ENCODE measurements at places on chromosomes 2 and 18.

- peak overlapping the region; percentile 89 for H3K27ac ChIP-seq
- H3K4me1 ChIP-seq = peaks cover 12% of the 10 kb centered on the region
- no peak for DNase-seq
Observed at GRCh38 chr2:32357318-32358110, 691 bp downstream of the BIRC6 start.

DNA sequence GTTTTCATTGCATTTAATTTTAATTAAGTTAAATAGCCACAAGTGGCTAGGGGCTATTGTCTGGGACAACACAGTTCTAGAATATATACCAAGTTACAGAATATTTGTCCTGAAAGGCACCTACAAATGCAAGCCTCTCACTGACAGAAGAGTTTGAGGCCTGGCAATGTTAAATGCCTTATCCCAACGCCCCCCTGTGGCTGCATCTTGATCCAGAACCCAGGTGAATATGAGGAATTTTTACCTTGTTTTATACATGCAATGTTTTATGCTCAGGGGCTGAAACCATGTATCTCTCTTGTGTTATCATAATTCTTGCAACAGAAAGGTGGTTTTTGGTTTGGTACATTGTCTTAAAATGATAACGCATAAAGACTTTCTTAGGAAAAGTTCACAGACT is 71.8 kb upstream of the SEC11C start:
- H3K36me3 ChIP-seq = no peaks in the 10 kb centered on the region
- H3K27ac ChIP-seq = no peak overlapping the region
- H3K4me3 ChIP-seq = no peak overlapping the region
- H3K4me1 ChIP-seq = peaks cover 3% of the 10 kb centered on the region
- no peak for DNase-seq

DNA sequence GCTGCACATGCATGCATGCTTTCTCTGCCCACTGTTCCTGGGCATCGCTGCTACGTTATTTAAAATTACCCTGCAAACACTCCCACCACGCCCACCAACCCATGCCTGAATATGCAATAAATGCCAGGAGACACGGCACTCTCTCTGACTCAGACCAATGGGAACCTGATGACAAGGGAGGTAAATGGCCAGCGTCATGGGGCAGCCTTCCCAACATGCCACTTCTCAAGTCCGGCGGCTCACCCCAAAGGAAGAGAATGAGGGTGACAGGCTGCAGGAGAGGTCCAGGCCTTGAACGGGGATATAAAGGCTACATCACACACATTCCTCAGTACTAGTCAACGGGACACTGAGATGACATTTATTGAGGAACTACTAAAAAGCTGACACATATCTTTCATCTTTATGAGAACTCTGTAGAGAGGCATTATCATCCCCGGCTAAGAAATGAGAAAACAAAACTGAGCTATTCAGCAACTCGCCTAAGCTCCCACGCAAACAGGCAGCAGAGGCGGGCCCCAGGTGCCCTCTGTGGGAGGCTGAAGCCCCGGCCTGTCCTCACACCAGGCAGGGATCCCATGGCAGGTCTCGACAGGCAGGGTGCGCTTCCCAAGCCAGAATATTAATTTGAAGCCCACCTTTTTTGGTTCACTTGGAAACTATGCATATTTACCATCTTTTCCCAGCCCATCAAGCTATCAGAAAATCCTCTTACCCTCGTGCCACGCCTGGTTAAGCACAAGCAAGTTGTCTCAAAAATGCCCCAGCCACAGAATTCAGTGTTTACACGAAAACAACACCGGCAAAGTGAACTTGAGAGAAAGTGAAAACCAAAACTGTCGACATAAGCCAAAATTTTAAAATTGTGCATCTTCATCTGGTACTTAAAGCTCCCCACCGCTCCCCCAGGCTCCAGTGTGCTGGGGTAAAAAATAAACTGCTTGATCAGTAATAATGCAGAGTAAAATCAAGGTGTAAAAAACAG is 166.3 kb downstream of the HDAC4 start:
- peaks cover 17% of the 10 kb centered on the region for H3K36me3 ChIP-seq
- H3K27me3 ChIP-seq = no peaks in the 10 kb centered on the region
- H3K27ac ChIP-seq = no peak overlapping the region
- H3K4me3 ChIP-seq = no peak overlapping the region
- no peak for DNase-seq

- no peaks in the 10 kb centered on the region for H3K36me3 ChIP-seq
- H3K4me1 ChIP-seq = no peaks in the 10 kb centered on the region
Observed at GRCh38 chr2:183991968-183992367, 606.4 kb upstream of the ZNF804A start.

GRCh38 chr2:240569523-240569997 is 1.3 kb downstream of the RNPEPL1 start:
- peaks cover 42% of the 10 kb centered on the region for H3K36me3 ChIP-seq
- peaks cover 44% of the 10 kb centered on the region for H3K4me1 ChIP-seq
- no peak for DNase-seq

DNA sequence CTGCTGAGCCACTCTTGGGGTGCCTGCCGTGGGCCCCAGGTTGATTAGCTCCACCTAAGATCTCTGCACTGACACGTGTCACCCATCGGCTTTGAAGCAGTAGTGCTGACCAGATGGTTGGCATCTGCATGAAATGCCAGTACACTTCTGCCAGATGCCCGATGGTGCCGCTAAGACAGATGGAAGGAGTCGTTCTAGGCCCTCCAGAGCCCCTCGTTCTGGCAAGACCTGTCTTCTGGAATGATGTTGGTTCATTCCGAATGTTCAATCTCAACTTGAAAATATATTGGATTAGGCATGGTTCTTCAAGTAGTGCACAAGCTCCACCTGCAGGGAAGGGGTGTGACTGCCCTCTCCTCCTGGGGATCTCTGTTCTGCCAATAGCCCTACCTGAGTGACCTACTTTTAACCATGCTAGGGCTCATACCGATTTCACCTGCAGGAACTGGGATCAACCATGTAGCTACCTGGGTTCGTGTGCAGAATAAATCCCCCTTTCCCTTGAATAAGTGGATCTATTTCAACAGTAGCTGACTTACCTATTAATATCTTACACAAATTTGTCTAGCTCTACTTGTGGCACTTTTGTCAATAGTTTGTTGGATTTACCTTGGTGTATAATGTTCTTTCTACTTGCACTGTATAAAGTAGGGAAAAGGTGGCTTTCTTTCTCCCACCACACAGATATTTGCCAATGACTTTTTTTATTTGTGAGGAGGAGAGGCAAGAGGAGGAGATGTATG is 342.6 kb downstream of the CTNNA2 start:
- no peaks in the 10 kb centered on the region for H3K27me3 ChIP-seq
- no peak overlapping the region for H3K4me3 ChIP-seq
- H3K36me3 ChIP-seq = no peaks in the 10 kb centered on the region
- no peak overlapping the region for H3K27ac ChIP-seq

DNA sequence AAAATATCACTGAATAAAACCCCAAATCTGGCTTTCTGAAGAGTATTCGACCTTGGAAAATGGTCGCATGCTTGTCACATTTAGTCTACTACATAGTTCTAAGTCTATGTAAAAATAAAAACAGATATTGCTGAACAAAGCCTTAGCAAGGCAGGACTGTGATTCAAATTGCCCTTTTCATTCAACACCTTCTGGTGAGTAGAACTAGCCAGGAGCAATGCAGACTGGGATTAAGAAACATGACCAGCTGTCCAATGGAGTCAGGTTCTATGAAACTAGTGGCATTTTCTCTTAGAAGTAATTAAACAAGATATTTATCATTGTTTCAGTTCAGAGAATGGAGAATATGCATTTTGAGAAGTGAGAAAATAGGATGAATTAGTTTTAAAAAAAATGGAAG is 1260.5 kb upstream of the ACVR2A start:
- no peaks in the 10 kb centered on the region for H3K36me3 ChIP-seq
- no peaks in the 10 kb centered on the region for H3K27me3 ChIP-seq
- DNase-seq = no peak

Data from T-cell (primary cell).